NCI-H1436 treated with DMSO at 0.1 percent for 48 hours (cell line): ENCODE measurements at places on chromosomes 6 and 20.

DNA sequence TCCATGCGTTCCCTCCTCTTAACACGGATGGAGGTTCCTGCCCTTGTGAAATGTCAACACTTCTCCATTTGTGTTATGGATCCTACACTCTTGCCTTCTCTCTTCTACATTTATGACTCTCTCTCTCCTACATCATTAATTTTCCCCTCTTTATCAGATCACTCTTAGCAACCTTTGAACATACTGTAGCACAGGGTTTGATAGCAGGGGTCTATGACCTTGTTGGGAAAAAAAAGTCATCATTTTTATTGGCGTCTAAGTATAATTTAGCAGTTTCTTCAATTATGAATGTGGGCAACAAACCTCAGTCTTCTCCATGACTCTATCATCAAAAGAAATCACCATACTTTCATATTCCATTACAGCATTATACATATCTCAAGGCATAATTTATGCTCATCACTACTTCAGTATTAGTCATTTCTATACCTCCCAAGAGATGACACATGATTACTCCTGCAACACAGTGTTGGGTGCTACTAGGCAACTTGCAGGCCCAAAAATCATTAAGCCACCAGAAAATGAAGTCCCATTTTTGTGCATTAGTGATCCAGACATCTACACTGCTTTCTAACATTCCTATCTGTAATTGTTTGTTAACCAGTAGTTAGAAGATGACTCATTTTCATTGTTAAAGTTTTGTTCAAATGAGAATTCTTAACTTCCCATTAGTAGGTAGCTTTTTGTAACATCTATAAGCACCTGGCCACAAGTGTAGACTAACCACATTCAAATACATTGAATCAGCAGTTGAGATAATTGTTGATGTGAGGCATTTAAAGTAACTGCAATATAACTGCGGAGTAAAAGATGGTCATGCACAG, 9.5 kb downstream of the CYP39A1 start:
- no peak for DNase-seq

DNA sequence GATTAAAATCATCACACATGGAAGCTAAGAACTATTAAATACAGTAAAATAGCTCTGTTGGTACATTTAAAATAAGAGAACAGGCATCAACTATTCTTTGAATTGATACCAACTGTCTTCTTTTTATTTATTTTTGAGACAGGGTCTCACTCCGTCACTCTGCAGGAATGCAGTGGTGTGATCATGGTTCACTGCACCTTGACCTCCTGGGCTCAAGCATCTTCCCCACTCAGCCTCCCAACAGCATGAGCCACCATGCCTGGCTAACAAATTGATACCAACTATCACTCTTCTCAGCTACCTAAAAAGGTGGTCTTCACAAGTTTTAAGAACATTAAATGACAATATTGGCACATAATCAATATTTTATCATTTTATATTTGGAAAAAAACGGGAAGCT, 7.8 kb upstream of the PNISR start:
- no peak for DNase-seq

GRCh38 chr20:34311118-34312023, 8.2 kb upstream of the AHCY start:
- no peak for DNase-seq

- no peak for DNase-seq
Measured at GRCh38 chr6:16844183-16844582, 82.9 kb upstream of the ATXN1 start.
